ENCODE measurements at places on chromosomes 12 and 14.

DNA sequence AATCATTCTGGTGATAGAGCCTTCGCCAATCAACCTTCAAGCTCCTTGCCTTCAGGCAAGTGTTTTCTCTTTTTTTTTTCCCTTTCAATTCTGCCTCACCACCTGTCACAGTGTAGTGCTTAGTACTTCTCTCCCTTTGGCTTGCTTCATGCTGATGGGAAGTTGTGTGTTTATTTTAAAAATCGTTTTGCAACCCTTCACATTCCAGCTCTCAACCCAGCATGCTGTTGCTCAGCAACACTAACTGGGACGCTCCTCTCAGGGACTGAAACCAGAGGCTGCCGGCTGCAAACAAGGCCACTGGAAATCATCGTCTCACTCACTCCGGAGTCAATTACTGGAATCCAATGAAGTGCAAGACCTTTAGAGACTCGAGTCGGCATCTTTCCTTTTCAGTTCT lies 342.7 kb downstream of the PRKD1 start:
- no peak for DNase-seq

- no peak for DNase-seq
These were observed 105.3 kb upstream of the FOXG1 start for GRCh38 chr14:28661171-28661772.

- DNase-seq: peak; percentile 82
These were observed at the start of gene ZC2HC1C for GRCh38 chr14:75069121-75069810. Gene ZC2HC1C, plus strand, starts transcription at chr14:75069641. Its CDS starts 933 bp downstream, at chr14:75070574.

- DNase-seq: no peak
These were observed 142.1 kb downstream of the GPR65 start for GRCh38 chr14:88146881-88147649.

GRCh38 chr12:116880213-116880816 lies 926 bp downstream of the HRK start:
- DNase-seq: no peak
